ENCODE measurements at places on chromosomes 7 and 10. TPM values are rescaled to one million over a fixed set of nuclear protein-coding genes. Genes with fewer than 3 reads are reported as not detected.
A peak's percentile ranks its signal among the peaks of the same experiment; 100 is the strongest.

- DNase-seq: no peak
Measured at GRCh38 chr7:34184466-34184865, 279.1 kb downstream of the BMPER start.

- peak; percentile 67 for DNase-seq
Measured at GRCh38 chr7:70694434-70694970, 437.4 kb upstream of the GALNT17 start.

- no peak for DNase-seq
Measured at GRCh38 chr7:116173051-116174028, 37.0 kb upstream of the TES start.

- DNase-seq: no peak
Measured at GRCh38 chr10:84824525-84824924, 496.1 kb downstream of the CCSER2 start.

GRCh38 chr7:82109288-82109687 is 334.3 kb downstream of the CACNA2D1 start:
- no peak for DNase-seq

DNA sequence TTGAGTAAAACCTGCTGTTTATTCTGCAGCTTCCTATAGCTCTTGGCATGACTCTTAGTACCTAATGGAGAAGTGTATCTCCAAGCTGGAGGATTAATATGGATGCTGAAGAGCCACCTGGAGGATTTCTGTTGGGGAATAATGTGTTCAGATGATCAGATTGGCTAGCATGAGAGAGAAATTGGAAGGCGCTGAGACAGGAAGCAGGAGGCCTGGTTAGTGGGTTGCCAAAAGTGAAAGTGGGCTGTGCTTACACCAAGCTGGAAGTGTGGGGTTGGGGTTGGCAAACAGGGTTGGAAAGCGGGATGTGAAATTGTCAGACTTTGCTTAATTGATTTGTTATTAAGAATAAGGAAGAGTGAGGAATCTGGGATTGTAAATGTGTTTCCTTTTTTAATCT is 111.8 kb upstream of the PLPP4 start:
- DNase-seq: no peak

ASIC3 gene
- total RNA-seq: 1.9 TPM

MCM10 gene
- total RNA-seq: 0.50 TPM

ZCWPW1 gene
- total RNA-seq: 3.0 TPM

TAS2R3 gene
- 2.7 TPM for total RNA-seq

NEUROG3 gene
- total RNA-seq: not detected
